Bladder microvascular endothelial cell (primary cell): ENCODE measurements at places on chromosomes 11 and 22. TPM values are rescaled to one million over a fixed set of nuclear protein-coding genes. Genes with fewer than 3 reads are reported as not detected.

Gene C2CD3
- total RNA-seq = 6.0 and 15.9 TPM in 2 replicates

Gene VPREB3
- total RNA-seq = not detected in 2 replicates

Gene PDXP
- total RNA-seq = 4.9 and 8.4 TPM in 2 replicates

Gene GSTT2
- total RNA-seq = not detected in 2 replicates
